ENCODE measurements at places on chromosomes 16 and 17.

DNA sequence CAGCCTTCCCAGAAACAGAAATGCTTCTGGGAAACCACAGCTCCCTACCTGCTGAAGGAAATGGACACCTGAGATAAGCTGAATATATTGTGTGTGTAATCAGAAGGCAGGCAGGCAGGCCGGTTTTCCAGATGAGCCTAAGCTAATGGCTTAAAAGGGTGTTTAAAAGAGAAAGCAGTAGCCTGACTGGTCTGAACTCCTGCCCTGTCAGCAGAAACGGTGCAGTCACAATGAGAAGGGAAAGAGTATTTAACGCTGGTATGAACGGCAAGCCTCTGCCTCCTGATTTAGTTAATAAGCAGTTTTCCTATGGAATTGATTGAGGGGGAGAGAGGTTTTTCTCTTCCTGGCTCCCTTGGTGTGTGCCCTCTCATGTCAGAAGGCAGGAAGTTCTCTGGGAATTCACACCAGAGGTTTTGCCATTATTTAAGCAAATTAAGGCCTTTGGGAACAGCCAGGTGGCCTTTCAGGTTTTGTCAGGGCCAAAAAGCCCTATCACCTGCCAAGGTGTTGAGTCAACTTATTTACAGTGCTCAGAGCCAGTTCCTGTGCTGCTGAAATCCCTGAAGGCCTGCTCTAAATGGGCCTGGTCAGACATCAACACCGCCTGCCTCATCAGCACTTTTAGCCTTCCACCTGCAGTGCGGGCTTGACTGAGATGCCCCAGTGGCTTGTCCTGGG is 41.6 kb downstream of the CDH1 start:
- DNase-seq, result no peak

GRCh38 chr16:51048544-51048943 is 102.5 kb downstream of the SALL1 start:
- DNase-seq, result no peak

GRCh38 chr16:1159973-1160772 is 7.3 kb downstream of the CACNA1H start:
- no peak for DNase-seq

DNA sequence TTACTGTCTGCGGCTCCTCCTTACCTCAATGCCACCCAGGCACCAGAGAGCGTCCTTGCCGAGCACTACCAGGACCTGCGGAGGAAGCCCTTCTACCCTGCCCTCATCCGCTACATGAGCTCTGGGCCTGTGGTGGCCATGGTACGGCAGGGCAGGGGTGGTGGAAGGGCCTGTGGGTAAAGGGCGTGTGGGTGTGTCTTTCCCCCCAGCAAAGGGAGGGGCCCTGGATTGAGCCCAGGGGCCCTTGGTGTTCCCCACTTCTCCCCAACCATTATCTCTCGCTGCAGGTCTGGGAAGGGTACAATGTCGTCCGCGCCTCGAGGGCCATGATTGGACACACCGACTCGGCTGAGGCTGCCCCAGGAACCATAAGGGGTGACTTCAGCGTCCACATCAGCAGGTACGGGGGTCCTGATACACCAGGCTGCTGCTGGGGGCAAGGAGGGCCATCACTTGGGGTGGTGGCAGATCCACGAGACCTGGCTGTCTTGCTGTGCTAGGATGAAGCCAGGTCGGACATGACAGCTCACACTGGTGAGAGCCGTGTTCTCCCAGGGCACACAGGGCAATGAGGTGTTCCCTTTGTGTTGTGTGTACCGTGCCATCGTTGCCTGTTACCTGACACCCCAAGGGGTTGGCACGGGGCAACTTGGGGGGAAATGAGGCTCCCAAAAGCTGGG is 2.2 kb upstream of the DECR2 start:
- DNase-seq, result no peak

DNA sequence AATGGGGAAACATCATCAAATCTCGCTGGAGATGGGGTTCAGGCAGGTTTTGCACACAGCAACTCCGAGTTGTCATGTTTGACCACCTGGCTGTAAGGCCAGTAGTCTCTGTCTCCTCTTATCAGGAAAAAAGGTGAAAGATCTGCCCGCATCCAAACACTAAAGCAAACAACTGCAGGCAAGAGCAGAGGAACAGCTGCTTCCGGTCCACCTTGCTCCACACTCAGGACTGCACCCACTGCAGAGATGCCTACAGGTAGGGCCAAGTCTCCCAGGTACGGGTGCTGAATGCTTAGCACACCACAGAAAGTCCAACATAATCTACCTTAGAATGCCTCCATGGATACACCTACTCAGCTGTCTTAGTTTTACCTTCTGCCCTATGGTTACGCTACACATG is 7.3 kb downstream of the TEX2 start:
- no peak for DNase-seq

- DNase-seq, result no peak
Measured at GRCh38 chr17:62611292-62611691, 16.2 kb upstream of the MRC2 start.

- no peak for DNase-seq
Measured at GRCh38 chr17:8345052-8345690, 5.5 kb downstream of the ODF4 start.

DNA sequence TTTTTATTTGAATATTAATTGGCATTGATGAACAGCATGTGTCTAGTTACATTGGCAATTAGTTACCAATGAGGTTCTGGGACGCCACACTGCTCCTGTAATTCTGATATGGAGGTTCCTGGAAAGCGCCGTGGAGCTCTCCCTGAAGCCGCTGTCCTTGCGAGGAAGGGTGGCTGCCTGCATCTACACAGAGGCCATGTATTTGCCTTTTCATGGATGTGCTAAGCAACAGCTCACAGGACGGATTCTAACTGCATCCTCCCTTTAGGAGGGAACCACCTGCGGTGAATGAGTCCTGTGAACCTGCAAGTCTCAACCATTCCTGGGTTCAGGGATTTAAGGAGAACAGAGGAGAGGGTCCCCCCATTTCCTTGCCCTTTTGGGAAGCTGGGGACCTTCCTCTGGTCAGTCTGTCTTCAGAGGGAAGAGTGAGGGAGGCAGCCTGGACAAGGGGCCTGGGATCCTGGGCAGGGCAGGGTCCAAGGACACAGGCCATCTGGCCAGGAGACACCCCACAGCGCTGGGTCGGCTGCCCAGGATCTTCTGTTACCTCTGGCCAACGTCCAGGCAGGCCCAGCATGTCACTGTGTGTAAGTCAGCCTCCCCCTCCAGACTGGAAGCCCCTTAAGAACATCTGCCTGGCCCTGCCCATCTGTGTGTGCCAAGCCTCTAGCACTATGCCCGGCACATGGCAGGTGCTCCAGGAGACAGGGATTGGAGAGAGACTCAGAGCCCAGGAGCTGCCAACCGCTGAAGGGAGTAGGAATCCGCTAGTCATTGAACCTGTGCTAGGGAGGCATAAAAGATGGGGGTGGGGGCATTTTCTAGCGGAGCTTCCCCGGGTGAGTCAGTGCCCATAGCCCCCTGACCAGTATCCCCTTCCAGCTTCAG is 314.1 kb upstream of the TNRC6C start:
- DNase-seq, result no peak

DNA sequence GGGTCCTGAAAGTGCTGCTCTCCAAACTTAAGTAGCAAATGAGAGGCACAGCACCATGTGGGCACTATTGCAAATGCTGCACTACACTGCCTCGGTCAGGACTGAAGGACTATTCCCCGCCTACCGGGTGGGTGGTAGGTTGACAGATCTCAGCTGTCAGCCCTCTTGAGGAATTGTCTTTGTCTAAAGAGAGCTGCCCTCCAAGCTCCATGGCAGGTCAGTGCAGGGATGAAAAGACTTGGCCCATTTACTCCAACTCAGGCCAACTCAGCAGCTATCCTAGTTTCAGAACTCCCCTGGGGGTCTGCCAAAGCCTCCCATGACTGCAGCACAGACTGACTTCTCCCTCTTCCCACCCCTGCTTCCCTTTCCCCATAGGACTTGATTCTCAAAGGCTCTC is 3.4 kb upstream of the PDZD9 start:
- no peak for DNase-seq

GRCh38 chr17:64069143-64069542 is 48.7 kb upstream of the ICAM2 start:
- no peak for DNase-seq

- no peak for DNase-seq
Measured at GRCh38 chr16:84629580-84629979, 11.7 kb upstream of the COTL1 start.

Measured in activated T-cell treated with anti-CD3 and anti-CD28 coated beads, Interleukin-2, amount 50 U/mL, for 4 hours (primary cell).